ENCODE measurements at places on chromosomes 12 and 14. TPM values are rescaled to one million over a fixed set of nuclear protein-coding genes. Genes with fewer than 3 reads are reported as not detected.

The LRRC10 gene
- polyA plus RNA-seq = not detected

The IL31 gene
- polyA plus RNA-seq = not detected

The EML5 gene
- polyA plus RNA-seq = 1.1 TPM

The BMP4 gene
- not detected for polyA plus RNA-seq

The GPR135 gene
- 2.3 TPM for polyA plus RNA-seq

The IFNG-AS1 gene
- polyA plus RNA-seq = not detected

The KRT77 gene
- not detected for polyA plus RNA-seq

The SLCO1A2 gene
- polyA plus RNA-seq = under 0.01 TPM

The OSGEP gene
- polyA plus RNA-seq = 38.7 TPM

The CLEC12A gene
- not detected for polyA plus RNA-seq

The CLEC4D gene
- polyA plus RNA-seq = not detected

The PTPRR gene
- polyA plus RNA-seq = 1.4 TPM

The KRT85 gene
- polyA plus RNA-seq = not detected
